T-helper 2 cell treated with Interferon-gamma antibody and Interleukin-4, amounts not matched to agents 5 μg/mL and 100 μg/mL, for 36 hours (primary cell): ENCODE measurements at places on chromosomes 11 and 22.

DNA sequence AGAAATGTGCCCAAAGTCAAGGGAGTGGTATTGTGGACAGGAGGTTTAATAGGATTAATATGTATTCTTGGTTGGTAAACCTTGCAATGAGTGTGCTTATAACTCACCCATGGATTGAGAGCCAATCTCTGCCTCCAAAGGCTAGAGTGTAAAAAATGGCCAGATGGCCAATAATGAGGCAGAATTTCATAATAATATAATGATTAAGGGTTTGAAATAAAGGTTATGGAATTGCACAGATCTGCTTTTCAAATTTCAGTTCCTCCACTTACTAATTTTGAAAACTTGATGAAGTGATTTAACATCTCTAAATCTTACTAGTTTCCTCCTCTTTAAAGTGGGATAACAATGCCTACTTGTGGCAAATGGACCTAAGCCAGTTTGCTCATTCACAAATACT, 94.8 kb downstream of the BDNF start:
- DNase-seq = no peak

DNA sequence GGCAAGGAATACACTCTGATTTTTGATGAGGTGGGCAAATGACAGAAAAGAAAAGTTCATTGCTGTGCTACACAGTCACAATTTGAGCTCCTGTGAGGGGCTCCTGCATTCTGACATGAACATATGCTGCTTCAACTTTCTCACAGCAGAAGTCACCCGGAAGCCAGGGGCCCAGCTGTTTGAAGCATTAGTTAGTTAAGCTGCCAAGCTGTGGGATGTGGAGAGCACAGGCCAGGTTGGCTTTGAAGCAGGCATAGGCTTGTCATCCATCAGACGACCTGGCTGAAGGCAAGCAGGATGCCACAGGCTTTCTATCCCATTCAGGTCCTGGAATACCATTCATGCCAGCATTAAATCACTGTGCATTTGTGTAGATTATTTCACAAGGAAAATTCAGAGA, 63.1 kb downstream of the MTNR1B start:
- DNase-seq = no peak

- DNase-seq = no peak
Observed at GRCh38 chr22:39851606-39852315, 41.8 kb downstream of the ENTHD1 start.

- DNase-seq = no peak
Observed at GRCh38 chr11:112748713-112749543, 212.3 kb upstream of the NCAM1 start.

DNA sequence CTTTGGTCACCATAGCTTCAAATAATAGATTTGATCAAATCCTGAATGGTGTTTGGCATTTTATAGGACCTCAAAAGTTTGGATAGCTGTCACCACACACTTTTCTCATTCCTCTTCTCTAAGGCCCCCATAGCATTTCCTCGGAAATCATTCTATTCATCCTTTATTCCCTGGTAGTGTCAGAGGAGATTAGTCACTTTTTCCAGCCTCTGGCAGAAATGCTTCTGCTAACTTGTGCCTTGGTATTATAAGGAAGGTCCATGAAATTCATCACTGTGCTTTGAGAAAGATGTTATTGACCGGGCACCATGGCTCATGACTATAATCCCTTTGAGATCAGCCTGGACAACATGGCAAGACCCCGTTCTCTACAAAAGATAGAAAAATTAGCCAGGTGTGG, 19.7 kb upstream of the NUP160 start:
- no peak for DNase-seq

DNA sequence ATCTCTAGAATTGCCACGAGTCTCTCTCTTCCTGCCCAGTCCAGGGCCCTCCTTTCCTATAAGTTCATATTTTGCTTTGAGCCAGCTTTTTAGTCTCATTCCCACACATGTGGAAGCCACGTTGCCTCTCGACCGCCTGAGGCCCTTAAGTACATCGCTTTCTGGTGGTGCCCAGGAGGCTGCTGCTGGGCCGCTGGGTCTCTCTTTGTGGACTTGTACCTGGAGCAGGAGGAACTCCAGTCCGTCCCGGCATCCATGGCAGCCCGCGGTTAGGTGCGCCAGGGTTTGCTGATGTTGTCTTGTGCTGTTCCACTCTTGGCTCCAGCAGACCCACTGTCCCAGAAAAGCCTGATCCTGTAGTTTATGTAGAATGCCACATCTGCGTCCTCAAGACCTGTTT, 41.0 kb downstream of the NAT10 start:
- no peak for DNase-seq
